ENCODE measurements at places on chromosomes 2 and 18. TPM values are rescaled to one million over a fixed set of nuclear protein-coding genes. Genes with fewer than 3 reads are reported as not detected.

AP1S3 gene
- 185 TPM for total RNA-seq

ADRA2B gene
- total RNA-seq = 0.47 TPM

ARHGEF33 gene
- total RNA-seq = 0.30 TPM

TRIM43 gene
- not detected for total RNA-seq

DCAF17 gene
- total RNA-seq = 17.7 TPM

PRSS56 gene
- total RNA-seq = not detected

ANO7 gene
- total RNA-seq = 0.84 TPM

TMEM37 gene
- 2.3 TPM for total RNA-seq

SLC4A3 gene
- 23.0 TPM for total RNA-seq

SYT4 gene
- not detected for total RNA-seq

UGT1A5 gene
- total RNA-seq = not detected

HAUS1 gene
- total RNA-seq = 46.2 TPM

PSD4 gene
- total RNA-seq = 12.6 TPM

IL36RN gene
- not detected for total RNA-seq

RGPD6 gene
- total RNA-seq = 17.7 TPM

GRCh38 chr2:86194751-86195054 is 559 bp downstream of the IMMT start:
- DNase-seq = peak; percentile 90

DNA sequence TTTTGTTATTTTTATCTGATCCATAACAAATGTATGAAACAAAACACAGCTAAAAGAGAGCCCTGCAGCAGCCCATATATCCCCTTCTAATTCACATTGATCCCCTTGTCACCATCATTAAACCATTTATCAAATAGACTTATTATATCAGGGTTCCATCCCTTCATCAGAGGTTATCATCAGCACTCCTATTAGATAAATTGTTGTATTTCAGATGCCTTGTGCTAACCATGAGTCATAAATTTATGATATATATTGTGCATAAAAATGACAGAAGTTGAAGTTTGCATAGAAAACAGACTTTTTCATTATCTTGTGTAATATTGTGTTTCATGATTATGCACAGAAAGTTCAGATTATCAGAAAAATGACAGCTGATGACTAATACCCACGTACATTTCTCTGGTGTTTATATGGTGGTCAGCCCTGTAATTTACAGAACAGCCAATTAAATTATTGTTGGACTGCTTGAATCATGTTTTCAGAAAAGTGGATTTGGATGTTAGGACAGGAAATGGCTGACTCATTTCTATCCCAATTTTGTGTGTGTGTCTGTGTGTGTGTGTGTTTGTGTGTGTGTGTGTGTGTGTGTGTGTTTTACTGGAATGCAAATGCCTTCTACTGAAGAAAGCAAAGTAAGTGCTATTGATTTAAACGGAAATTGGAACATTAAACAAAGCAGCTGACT is 80.9 kb downstream of the PPP1R1C start:
- no peak for DNase-seq

DNA sequence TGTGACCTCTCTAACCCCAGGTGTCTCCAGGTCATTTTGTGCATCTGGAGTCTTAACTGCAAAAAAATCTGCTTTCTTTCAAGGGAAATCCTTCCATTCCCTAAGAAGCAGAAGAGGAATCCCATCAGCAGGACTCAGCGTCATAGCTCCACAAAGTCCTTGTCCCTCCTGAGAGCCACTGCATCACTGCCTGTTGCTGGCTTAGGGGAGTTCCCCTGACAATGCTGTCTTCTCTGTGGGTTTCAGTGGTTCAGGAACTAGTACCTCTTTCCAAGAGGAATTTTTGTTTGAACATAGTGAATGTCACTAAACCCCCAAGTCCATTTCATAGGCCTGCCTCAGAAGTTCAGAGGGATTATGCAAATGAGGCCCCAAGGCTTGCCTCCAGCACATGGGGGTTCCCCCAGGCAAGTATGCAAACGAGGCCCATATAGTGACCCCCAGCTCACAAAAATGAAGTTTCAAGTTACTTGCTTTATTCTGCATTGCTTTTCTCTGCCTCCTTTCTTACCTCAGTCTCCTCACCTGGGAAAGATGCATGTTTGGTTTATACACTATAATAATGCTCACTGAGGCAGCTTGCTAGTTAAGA is 513.9 kb upstream of the MEX3C start:
- no peak for DNase-seq

DNA sequence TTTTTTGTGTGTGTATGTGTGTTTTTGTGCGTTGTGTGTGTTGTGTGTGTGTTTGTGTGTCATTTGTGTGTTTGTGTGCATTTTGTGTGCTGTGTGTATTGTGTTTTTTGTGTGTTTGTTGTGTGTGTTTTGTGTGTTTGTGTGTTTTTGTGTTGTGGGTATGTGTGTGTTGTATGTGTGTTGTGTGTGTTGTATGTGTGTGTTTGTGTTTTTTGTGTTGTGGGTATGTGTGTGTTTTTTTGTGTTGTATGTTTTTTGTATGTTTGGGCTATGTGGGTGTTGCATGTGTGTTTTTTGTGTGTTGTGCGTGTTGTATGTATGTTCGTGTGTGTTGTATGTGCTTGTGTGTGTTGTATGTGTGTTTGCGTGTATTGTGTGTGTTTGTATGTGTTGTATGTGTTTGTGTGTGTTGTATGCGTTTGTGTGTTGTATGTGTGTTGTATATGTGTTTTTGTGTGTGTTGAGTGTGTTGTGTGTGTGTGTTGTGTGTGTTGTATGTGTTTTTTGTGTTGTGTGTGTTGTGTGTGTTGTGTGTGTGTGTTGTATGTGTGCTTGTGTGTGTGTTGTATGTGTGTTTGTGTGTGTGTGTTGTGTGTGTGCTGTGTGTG is 275.3 kb downstream of the HRH4 start:
- no peak for DNase-seq

DNA sequence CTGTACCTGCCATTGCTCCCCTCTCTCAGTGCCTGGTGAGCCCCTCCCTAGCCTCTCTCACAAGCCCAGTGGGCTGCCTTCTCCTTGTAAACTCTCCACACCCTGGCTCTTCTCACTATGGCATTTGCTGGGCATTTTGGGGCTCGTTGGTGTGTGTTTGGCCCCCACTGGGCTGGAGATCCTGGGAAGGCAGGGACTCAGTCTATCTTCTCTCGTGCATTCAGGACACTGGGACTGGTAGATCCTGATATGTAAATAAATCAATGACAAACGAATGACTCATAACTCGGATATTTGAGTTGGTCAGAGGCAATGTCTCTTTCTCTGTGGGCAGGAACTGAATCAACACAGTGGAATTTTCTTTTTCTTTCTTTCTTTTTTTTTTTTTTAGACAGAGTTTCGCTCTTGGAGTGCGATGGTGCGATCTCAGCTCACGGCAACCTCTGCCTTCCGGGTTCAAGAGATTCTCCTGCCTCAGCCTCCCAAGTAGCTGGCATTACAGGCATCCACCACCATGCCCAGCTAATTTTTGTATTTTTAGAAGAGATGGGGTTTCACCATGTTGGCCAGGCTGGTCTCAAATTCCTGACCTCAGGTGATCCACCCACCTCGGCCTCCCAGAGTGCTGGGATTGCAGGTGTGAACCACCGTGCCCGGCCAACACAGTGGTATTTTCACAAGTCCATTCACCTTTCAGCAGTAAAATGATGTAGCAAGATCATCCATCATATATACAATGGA is 144.6 kb upstream of the SPRED2 start:
- peak; percentile 90 for DNase-seq

GRCh38 chr18:12742453-12742852 is 39.6 kb downstream of the PSMG2 start:
- DNase-seq = no peak

DNA sequence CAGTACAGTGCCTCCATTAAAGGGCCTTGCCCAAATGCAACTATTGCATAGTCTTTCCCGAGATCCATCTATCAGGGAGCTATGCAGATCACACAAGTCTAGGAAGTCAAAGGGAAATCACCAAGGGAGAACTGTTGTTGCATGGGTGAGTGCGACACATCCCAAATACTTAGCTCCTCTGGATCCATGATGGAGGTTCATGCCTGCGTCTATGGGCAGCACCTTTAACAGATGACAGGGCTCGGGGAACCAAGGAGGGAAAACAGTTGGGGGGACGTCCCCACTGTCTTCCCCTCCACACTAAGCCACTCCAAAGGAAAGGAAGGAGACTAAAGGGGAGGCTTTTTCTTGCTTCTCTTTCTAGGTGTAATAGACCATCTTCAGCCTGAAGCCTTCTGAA is 552.8 kb upstream of the PKDCC start:
- DNase-seq = no peak

GRCh38 chr18:62797329-62797728 is 82.0 kb downstream of the PHLPP1 start:
- no peak for DNase-seq

DNA sequence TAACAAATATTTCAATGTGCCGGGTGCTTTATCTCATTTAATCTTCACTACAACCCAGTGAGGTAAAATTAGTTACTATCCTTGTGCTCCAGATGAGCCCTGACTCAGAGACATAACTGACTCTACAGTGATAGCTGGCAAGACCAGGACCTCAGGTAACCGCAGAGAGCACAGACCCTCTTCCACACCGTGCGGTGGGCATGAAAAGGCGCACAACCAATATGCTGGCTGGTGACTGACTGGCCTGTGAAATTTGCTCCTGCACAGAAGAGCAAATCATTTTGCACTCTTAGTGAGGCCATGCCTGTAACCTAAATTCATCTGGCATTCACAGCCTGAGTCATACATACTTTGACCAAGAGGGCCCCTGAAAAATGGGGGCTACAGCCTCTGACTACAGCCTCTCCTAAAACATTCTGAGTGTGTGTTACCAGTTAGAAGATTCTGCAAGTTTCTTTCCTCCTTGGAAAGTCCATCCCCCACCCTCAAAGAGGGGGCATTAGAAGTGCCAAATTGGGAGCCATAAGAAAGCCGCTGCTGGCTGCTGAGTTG is 22.4 kb upstream of the MSGN1 start:
- DNase-seq = no peak

- DNase-seq = no peak
Observed at GRCh38 chr18:62328586-62329525, 3.7 kb downstream of the TNFRSF11A start.

DNA sequence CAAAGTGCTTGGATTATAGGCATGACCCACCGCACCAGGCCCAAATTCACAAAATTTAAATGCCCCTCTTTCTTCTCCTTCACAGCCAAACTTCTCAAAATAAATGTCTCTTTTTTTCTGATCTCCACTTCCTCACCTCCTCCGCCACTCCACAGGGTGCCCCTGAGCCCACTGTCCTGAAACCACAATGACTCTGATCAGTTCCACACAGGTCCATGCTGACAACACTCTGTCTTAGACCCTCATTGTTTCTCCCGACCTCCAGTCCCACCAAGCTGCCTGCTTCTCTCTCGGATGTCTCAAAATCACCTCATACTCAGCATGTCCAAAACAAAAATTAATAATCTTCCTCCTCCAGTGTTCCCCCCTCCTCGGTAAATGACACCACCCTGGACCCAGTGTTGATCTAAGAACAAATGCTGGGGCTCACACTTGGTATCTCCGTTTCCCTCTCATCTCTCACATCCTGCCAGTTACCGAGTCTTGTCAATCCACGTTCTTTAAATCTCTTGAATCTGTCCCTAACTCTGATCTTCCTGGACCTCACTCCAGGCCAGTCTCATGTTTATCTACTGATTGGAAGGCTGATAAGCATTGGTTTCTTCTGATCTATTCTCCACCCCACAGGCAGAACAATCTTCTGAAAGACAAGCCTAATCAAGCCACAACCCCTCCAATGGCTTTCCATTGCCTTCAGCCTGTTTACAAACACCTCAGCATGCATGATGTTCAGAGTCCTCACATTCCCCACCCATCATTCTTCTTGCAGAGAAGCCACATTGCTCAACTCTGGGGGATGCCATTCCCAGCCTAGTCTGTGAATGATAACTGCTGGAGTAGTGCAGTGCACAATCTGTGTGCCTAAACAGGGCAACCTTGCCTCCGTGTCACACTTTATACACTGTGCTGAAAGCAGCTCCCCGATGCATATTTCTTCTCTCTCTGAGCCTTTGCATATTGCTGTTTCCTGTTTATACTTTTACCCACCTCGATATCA is 12.4 kb upstream of the ANKRD44 start:
- DNase-seq = no peak

DNA sequence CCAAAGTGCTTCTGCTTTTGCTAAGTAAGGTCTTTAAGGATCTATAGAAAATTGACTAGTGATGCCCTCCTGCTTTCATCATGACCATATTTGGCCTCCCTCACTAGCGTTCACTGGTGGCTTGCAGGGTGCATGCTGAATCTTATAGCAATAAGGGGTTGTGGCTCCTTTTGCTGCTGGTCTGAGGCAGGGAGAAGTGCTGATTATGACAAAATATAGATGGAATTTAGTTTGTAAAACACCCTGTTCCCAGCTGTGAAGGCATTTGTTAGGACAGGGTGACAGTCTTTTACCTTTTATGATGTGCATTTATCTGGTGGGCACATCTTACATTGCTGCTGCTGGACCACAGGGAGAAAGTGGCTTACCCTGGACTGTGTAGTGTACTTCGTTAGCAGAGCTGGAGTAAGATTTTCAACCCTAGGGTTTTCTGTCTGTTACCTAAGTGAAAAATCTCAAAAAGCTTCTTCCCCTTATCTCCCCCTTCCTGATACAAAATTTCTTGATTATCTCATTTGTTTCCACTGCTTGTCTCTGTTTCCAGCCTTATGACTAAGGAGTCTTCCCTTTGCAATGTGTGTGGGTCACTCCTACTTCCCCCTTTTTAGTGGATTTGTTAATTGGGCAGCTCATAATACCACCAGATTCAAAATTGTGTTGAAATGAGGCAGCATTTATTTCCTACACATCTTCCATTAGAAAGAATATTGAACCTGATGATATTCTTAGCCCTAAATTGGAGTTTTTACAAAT is 21.2 kb upstream of the RPL37A start:
- no peak for DNase-seq

- DNase-seq = no peak
Observed at GRCh38 chr2:15984368-15985255, 44.3 kb downstream of the MYCN start.

DNA sequence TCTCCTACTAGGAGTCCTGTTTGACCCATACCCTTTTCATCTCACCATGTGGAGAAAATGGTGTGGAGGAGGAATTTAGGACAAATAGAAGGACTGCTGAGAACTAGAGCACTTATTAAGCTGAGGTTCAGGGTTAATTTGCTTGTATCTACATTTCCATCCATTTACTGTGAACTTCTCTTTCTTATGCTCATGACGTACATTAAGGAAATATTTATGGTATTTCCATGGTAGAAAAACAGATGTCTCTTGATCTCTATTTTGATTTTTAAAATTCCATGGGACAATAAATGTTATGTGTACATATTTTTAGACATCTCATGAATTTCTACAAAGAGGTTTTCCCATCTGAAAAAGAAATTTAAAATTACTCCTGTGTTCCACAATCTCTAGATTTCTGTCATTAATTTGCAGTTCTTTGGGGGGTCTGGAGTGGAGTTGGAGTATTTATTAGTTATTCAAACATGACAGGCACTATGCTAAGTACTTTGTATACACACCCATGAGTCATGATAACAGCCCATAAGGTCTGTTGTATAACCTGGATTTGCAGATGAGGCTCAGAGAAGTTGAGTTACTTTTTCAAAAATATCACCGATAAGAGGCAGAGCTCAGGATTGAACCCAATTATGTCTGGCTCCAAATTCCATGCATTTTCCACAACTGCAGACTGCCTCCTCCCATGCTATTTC is 112.6 kb downstream of the COPS8 start:
- no peak for DNase-seq
